ENCODE measurements at places on chromosomes 16 and 17.
A peak's percentile ranks its signal among the peaks of the same experiment; 100 is the strongest.

DNA sequence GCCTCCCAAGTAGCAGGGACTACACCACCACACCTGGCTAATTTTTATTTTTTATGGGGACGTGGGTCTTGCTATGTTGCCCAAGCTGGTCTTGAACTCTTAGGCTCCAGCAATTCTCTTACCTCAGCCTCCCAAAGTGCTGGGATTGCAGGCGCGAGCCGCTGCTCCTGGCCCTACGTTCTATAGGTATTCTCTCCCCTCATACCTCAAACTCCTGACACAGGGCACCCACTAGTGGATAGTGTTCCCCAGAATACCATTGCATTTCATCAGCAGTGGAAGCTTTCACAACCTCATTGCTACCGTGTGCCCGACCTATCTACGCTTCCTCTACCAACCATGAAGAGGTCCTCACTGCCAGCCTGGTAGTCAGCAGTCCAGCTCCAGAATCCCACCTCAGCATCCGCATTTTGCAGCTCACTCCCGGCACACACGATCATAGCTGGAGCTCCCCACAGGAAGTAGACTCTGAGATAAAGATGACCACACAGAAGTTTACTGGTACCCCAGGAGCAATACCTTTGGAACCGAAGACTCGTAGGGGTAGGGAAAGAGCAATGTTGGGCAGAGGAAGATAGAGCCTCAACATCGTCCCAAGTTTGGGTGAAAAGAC, 9.3 kb downstream of the CTRB2 start:
- DNase-seq = no peak

DNA sequence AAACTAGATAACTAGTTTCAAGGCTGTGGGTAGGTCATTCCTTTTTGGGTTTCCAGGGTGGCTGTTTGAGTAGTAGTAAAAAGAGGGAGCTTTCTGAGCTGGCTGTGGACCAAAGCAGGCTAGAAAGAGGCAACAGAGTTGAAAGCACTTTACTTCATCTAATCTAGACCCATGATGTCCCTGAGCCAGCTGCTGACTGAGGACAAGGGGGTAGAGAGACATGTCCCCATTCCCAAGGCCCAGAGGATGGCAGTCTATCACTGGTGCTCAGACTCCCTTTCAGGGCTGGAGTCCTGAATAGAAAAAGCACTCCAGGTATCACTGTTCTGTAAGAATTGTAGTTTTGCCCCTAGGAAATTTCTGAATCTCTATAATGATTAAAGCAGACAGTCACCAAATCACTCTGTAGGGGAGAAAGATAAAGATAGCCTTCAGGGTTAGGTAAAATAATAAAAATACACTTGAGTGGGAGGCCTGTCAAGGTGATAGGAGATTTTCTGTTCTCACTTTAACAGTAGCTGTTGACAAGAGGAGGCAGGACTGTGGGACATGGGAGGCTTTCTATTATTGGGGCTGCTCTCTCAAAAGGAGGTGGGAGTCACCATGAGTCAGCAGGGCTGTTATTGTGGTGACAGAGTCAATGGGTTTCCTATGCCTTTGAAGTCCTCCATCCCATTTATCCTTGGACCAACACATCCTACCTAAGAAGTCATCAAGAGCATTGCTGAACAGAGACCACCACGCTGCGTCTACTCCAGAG, 190.2 kb upstream of the MPHOSPH6 start:
- DNase-seq = no peak

GRCh38 chr17:81111066-81111465, 54.2 kb upstream of the PVALEF start:
- DNase-seq = no peak

- no peak for DNase-seq
These were observed 257.1 kb downstream of the FTO start for GRCh38 chr16:53960954-53961616.

- no peak for DNase-seq
These were observed 609 bp upstream of the ZNF750 start for GRCh38 chr17:82840431-82840831.

DNA sequence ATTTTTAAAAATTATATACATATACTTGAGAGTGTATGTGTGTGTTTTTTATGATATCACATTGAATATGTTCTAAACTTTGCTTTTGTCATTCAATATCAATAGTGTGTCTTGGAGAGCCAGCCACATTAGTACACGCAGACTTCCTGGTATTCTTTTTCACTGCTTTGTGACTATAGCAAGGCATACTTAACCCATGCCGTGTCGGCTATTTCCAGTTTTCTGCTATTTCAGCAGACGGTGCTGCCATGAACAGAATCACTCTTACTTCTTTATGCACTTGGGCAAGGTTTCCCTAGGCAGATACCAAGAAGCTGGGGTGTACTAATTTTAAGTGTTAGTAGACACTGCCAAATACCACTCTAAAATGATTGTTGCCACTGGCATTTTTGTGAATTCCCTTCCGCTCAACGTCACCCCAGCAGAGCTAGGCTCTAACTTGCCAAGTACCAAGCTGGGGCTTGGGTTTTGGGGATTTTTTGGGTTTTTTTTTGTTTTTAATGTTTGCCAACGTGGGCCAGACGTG, 134.9 kb downstream of the SOCS1 start:
- no peak for DNase-seq

DNA sequence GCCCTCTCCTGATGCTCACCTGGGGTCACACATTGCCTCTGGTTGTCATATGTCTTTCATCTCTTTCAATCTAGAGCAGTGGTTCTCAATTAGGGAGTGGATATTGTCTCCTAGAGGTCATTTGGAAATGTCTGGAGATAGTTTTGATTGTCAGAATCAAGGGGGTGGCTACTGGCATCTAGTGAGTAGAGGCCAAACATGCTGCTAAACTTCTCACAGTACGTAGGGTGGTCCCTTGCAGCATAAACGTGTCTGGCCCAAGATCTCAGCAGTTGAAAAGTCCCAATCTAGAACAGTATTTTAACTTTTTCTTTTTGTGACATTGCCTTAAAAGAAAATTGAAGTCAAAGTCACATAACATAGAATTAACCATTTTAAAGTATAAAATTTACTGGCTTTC, 30.5 kb upstream of the SLC5A10 start:
- DNase-seq = no peak

DNA sequence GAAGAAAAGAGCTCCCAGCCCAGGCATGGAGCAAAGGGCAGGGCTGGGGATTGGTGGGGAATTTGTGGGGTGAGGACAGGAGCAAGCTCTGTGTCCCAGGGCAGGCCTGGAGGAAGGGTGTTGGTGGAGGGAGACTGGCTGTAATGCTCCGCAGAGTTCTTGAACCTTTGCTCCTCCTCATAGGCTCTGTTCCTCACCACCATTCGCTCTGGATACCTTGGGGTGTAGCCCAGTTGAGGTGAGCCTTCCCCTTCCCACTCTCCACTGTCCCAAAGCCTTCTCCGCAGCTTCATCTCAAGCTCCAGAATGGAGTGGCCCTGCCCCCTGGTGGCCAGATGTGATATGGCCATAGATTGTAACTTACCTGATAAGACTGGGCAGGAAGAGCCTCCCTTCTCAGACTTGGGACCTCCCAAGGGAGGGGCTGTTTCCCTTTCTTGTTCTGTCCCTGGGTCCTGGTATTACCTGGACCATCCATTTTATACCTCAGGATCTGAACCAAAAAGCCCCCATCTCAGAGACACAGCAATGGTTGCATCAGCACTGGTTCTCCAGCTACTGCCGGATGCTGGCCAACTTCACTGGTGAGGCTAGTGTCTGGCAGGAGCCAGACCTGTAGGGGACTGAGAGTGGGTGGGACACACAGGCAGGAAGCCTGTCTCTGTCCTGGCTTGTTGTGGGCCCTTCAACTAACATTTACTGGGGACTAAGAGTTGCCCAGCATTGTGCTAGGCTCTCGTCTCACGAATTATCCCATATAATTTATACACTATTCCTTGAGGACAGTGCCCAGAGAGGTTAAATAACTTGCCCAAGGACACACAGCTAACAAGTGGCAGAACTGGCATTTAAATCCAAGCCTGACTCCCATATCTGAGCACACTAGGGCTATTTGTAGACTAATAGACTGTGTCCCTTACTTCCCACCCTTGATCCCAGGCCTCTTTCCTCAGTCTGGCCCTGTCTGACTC, 19.1 kb upstream of the STAC2 start:
- DNase-seq = peak; percentile 69

DNA sequence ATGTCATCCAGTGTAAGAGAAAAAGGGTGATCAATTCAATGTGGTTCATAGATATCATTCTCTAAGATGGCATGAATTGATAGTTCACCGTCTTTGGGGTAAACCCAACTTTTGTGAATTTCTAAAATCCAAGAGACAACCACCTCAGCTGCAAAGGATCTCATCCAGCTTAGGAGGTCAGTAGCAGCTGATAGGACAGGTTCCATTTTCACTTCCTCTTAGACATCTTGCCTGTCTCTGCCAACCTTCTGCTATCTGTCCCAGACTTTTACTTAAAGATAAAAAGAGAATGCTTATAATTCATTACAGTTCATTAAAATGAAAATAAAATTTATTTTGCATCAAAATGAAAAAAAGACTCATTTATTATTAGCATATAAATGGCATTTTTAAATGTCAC, 468.2 kb downstream of the XYLT1 start:
- DNase-seq = peak; percentile 17

GRCh38 chr17:6021011-6021400, 49.2 kb upstream of the WSCD1 start:
- no peak for DNase-seq

- no peak for DNase-seq
These were observed 25.9 kb downstream of the RNF43 start for GRCh38 chr17:58391302-58391984.

- DNase-seq = no peak
These were observed 800 bp downstream of the FXR2 start for GRCh38 chr17:7613769-7614424.

GRCh38 chr16:86549076-86549892, 5.8 kb downstream of the MTHFSD start:
- peak; percentile 48 for DNase-seq

DNA sequence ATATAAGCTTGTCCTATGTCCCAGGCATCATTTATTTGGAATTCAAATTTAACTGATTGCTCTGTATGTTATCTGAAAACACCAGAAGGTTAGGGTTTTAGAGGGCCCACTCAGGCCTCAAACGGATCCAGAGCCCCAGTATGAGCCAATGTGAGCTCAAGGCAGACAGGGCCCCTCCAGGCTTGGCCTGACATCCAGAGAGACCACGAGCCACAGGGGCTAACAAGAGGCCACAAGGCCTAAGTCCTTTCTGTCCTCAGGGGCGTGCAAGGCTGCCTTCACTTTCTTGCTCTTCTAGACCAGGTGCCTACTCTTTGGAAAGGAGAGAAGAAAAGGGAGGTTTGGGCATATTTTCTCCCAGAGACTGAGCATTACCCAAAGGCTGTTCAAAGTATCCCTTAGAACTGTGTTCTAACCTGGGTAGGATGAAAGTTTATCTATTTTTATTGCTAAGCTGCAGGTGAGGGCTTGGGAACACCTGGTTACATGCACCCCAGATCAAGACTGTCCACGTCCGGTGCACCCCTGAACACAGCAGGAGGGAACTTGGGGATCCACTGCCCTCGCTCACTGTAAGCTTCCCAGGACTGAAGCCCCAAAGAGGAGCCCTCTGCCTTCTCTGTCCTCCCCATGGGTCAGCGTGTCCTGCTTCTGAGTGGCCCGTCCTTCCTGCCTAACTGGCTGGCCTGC, 1.5 kb upstream of the ENGASE start:
- no peak for DNase-seq

DNA sequence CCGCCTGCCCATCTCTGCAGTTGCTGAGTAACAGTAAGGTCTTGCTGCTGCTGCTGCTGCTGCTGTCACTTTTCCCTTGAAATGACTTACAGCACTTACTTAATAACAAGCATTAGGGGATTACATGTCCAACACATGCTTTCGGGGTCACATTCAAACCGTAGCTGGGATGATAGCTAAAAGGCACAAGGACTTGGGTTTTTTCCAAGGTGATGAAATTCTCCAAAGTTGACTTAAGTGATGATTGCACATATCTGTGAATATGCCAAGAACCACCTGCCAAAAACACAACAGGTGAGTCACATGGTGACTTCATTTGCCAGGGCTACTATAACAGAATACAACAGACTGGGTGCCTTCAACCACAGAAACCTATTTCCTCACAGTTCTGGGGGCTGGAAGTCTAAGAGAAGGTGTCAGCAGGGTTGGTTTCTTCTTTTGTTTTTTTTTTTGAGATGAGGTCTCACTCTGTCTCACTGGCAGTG, 121.9 kb upstream of the TNRC6C start:
- peak; percentile 43 for DNase-seq

GRCh38 chr16:65697065-65697464, 575.2 kb upstream of the CDH11 start:
- no peak for DNase-seq

GRCh38 chr16:9033125-9033830, 58.2 kb upstream of the HAPSTR1 start:
- peak; percentile 76 for DNase-seq

All from MV-4-11 (cell line).